Activated B cell treated with CpG ODN at 0.5 μM for 24 hours (primary cell): ENCODE measurements at places on chromosomes 3 and 15.

DNA sequence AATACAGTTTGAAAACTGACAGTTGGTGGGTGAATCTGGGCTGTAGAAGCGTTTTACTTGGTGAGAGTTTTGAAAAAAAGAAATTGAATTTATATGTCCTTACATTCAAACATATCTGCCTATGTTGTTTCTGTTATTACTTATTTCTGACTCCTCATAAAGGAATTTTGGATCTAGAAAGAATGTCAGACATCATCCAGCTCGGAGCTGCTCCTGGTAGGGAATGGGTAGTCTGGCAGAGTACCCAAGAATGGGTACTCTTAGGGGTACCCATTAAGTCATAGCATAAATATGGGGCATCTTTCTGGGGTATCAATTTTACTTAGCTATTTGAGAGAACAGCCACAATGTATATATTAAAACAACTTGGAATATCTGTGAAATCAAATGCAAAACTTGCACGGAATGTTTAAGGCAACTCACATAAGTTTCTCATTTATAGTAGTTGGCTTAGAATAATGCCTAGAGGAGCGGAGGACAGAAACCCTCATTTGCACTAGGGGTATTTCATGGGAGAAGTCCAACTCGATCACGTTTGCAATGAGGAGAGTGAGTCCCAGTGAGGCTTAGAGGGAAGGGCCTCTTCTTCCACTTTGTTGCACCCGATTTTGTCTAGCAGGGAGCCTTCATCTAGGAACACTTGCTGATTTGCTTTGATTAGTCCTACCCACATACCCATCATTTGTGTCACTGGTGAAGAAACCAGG is 2.4 kb upstream of the LARP6 start:
- DNase-seq = no peak

DNA sequence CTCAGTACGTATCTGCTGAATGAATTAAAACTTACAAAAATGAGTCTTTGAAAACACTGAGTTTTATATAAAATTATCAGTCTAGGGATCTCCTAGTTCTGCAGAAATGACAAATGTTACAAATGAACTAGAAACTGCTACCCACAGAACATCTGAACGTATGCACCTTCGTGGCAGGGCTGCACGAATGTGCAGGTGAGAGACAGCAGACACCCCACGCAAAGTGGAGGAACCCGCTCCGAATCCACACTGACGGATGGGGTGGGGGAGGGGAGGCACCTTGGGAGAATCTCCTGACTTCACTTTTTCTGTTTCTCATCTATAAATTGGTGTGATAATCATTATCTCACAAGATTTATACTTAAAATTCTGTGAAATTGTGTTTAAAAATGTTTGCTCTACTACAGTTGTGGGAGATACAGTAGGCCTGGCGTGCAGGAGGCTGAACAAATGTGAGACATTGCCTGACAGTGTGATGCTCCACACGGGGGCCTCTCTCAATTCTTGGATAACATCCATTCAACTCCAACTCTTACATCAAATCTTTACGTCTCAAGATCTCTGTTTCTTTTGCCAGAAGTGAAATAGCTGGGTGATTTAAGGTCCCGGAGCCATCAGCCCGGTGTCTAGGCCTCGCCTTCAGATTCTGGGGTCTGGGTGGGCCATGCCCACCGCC is 86.9 kb downstream of the ATP10A start:
- no peak for DNase-seq

GRCh38 chr3:110944782-110945181 is 126.8 kb upstream of the NECTIN3 start:
- DNase-seq = no peak

GRCh38 chr15:80154336-80154735 is 1.5 kb downstream of the FAH start:
- DNase-seq = no peak

- no peak for DNase-seq
Measured at GRCh38 chr3:98199020-98199419, 32.5 kb downstream of the OR5H15 start.
